ENCODE measurements at places on chromosomes 16 and 17.
A peak's percentile ranks its signal among the peaks of the same experiment; 100 is the strongest.

DNA sequence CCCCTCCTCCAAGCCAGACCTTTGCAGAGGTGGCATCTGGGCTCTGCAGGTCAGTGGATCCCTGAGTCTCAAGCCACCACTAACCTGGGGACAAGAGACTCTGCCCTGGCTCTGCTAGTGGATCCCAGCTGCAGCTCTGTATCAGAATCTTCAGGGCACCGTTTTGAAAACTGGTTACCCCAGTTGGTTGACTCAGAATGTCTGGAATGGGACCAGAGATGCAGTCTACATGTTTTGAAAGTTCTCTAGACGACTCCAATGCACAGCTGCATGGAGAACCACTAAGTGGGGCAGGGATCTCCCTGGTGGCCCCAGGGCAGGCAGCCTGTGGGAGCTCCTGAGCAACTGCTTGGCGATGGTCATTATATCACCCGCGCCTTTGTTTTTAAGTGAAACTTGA, 34.1 kb upstream of the ADORA2B start:
- no peak for DNase-seq

DNA sequence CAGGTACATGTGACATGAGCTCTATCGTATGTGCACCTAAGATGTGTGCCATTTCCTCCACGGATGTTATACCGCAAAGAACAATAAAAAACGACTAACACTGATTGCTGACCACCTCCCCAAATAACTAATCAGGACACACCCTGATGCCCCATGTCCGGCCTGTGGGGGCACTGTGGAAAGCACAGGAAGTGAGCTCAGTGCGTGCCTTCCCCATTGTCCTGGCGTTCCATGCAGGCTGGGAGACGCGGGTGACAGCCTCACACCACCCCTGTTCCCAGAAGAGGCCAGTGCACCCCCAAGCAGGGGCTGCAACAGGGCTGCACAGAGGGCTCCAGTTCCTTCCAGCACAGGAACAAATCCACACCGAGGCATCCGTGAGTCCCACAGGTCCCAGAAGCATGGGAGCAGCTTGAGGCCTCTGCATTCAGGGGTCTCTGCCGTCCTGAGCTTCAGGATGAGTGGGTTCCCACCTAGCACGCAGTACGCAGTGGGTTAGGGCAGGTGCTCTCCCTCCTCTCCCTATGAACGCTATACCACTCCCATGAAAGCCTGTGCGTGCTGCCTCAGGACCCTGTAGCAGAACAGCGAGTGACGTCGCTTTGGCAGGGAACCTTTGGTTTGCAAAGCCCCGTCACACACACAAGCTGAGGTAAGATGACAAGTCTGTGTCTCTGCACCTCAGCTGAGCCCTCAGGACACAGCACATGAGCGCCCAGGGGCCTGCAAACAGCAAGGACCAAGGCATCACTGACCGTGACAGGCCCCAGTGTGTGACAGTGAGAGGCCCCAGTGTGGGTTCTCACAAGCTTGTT, 117.7 kb downstream of the ZNF778 start:
- no peak for DNase-seq

DNA sequence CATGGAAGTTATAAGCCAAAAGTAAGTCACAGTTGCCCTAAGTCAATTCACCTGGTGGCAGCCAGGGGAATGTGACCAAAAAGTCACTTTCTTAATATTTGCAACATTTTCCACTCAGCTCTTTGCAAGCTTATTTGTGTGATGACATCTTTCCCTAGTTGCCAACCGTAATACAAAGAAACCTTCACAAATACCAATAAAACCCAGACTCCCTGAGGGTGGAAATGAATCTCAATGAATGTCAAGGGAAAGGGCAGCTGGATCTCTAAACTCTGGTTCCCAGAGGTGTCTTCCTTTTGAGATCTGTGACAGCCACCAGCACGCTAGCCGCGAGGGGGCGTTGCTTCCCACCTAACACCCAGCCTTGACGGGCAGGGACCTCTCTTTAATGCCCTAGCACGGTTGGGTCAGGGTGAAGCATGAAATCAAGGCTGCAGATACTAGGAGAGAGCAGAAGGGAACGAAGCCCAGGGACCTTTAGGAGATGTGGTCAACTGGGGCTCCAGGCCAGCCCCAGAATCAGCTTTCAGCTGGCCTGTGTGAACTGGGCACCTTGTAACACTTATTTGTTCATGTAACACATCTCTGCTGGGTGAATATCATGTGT, 82.2 kb downstream of the CMC2 start:
- DNase-seq = peak; percentile 76

DNA sequence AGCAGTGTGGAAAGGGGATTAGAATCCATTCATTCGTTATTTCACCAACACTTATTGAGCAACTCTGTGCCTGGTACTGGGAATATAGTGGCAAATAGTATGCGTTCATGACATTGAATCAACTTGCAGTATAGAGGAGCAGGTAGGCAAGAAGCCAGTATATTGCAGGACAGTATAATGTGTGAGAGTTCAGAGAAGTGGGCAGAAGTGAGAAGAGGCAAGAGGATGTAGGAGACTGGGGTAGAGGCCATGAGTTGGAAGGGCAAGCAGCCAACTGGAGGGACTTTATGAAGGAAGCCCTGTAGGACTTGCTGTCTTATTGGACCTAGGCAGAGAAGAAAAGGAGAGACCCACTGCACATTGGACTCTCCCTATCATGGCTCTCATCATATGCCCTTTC, 12.3 kb downstream of the HSD17B2 start:
- no peak for DNase-seq

Data from HuH-7.5 (cell line).